ENCODE measurements at places on chromosomes 5 and 9.

GRCh38 chr9:120774719-120775118 lies 18.5 kb downstream of the FBXW2 start:
- no peak for DNase-seq

DNA sequence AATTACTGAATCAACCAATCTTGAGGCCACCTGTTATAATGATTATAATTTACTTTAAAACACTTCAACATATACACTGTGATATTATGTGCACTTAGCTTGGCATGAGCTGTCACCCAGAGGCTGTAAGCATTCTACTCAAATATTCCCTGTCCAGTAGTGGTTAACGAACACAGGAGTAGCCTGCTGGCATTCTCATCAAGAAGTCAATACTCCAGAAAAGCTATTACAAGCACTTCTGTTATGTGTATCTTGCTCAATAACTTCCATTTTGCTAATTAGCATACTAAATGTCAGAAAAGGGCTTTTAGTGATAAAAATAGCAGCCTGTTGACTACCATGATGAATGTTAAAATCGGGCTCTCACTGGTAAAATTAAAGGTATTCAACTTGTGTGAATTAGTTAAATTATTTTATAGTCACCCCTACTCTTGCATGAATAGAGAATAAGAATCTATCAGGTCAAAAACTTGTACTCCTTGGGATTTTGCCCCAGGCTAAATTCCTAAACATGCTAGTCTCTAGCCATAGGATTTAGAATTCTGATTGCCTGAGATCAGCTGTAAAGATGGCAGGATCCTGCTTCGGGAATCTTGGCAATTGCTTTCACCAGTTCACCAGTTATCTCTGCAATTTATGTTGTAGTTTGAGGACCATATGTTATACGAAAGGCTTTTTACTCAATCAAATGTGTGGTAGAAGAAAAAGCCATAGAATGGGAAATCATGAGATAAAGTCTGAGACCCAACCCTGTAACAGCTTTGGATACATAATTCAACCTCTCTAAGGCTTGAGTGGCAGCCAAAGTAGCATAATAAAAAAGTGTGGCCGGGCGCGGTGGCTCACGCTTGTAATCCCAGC lies 43.4 kb upstream of the PAM start:
- no peak for DNase-seq

- no peak for DNase-seq
These were observed 32.4 kb upstream of the CYFIP2 start for GRCh38 chr5:157233515-157233914.

DNA sequence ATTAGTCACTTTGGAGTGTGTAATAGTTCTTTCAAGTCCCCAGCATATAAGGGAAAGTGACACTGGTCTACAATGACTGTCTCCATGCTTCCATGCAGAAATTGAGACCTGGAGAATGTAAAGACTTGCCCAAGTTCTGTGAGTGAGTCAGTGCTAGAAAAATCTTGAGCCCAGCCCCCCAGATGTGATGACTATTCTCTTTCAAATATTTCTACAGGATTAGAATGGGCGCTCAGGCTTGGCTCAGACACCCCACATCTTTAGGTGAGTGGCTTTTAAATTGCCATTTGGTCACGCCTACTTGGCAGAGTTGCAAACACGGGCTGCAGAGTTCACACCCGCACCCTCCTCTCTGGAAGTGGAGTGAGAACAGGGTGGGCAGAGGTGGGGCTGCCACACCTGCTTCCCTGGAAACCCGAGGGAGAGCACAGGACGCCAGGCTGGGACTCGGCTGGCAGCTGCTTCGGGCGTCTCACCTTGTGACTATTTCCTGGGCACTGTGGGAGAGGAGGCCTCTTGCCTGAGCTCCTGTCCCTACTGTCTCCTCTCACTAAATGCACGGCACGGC lies 37.6 kb downstream of the ROPN1L start:
- no peak for DNase-seq

DNA sequence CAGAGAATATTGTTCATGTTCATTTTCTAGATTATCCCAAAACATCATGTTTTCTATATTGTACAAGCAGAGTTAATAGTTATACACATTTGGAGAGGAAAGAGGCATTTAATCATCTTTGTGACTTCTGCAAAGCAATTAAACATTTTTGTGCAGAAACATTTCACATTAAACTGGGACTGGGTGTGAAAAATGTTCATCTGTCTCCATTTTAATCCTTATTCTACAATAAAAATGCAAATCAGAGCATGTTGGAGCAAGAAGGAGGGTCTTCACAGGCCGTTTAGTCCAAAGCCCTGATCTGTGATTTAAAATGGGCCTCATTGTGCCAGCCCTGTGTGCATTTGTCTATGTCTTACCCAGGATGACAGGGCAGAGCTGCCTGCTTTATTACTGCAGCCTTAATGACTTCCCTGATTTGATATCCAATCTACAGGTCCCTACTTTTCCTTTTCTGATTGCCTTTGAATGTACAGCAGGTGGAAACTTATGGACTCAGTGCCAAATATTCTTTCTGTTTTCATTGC lies 183.5 kb downstream of the CAVIN4 start:
- DNase-seq: no peak

- DNase-seq: no peak
These were observed 1.7 kb upstream of the TOR4A start for GRCh38 chr9:137275588-137276472.

- DNase-seq: peak; percentile 76
These were observed 65.5 kb upstream of the HSPB3 start for GRCh38 chr5:54390015-54390414.

DNA sequence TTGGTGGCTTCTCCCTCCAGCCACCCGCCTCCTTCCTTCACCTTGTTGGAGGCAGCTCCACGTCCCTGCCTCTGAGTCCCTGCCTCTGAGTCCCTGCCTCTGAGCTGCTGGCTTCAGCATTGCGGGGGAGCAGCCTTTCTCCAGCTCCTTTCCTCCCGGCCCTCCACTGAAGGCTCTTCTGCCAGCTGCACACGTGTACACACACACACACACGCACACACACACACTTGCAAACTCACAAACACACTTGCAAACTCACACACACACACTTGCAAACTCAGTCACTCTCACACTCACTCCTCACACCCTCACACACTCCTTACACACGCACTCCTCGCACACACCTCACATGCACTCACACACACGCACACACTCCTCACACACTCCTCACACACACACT lies 45.1 kb downstream of the C9orf50 start:
- DNase-seq: no peak

DNA sequence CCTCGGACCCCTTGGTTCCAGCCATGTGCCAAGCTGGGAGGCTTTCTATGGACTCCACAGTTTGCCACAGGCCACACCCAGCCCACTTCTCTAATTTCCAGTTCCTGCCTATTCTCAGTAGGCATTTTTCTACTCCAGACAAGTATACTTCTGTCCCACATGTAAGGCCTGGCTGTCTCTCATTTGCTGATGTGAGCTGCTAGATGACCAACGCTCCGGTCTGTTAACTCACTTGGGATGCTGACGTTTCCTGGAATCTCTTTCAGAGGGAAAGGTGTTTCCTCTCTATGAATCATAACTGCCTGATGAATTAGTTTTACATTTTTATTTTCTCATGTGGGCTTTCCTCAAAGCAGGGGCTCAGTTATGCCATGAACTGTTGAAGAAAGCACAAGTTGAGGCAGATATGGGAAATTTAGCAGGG lies 36.3 kb downstream of the ERGIC1 start:
- DNase-seq: no peak

DNA sequence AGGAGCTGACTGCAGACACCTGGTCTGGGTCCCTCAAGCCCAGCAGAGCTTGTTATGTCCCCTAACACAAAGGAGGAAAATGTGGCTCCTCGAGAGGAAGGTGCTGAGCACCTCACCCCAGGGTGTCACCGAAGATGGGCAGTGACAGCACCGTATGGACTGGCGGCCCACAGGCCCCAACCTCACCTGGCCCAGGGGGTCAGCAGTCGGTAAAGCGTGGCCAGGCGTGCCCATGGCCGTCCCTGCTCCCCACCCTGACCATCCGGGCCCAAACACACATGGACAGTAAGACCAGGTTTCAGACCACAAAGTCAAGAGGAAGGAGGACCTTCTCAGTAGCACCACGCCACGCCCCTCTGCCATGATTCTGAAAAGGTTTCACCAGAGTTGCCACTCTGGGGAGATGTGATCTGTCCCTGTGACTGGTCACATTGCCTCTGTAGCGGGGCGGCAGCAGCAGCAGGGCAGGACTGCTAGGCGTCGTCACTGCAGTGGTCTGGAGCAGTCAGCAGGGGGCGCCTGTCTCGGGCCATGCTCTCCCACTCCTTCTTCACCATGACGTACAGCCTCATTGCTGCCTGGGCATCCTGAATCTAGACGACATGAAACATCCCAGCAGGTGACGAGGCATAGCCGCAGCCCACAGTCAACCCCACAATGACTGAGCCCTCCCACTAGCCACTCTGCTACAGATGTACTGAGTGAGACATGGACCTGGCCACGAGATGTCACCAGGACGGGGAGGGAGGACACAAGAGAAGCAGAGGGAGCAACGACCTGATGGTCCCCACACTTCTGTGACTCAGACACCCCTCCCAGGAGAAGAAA lies 11.1 kb downstream of the REXO4 start:
- DNase-seq: peak; percentile 79

- no peak for DNase-seq
These were observed 216.9 kb downstream of the SPOCK1 start for GRCh38 chr5:137282216-137282615.

- DNase-seq: no peak
These were observed 277.3 kb downstream of the FSTL4 start for GRCh38 chr5:133334796-133335639.

- no peak for DNase-seq
These were observed 34.0 kb upstream of the NCS1 start for GRCh38 chr9:130138171-130138653.

- DNase-seq: no peak
These were observed 94.4 kb downstream of the VAV2 start for GRCh38 chr9:133897675-133898074.

Data from hematopoietic multipotent progenitor cell treated with erythropoietin and hydrocortisone succinate and interleukin-3 and kit ligand, for 8 days (in vitro differentiated cells).